Memory B cell (primary cell): ENCODE measurements at places on chromosomes 1 and 21.

- no peak for DNase-seq
Measured at GRCh38 chr1:42848823-42849537, 2.6 kb downstream of the ZNF691 start.

GRCh38 chr1:31689379-31689778 is 14.4 kb downstream of the COL16A1 start:
- no peak for DNase-seq

DNA sequence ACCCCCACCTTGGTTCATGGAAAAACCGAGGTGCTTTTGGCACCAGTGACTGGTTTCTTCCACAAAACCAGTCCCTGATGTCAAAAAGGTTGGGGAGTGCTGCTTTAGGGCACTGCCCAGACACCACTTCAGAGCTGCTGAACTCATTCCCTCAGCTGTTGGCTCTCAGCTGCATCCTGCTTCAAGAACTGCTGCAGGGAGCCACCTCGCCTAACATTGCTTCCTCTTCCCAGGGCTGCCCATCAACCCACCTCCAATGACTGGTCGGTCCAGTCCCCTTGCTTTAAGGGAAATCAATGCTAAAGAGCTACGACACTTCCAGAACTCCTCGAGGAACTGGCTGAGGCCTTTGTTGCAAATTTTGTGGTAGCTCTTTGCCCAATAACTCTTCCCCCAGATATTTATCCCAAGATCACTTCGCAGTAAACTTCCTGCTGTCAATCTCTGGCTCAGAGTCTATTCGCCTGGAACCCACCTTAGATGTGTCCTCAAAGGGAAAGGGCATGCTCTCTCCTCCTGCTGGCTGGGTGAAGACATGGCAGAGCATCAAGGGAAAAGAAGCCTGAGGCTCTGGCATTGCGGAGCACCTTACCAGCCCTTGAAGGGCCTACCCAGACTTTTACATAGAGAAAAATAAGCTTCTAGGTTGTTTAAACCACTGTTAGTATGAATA is 29.0 kb downstream of the C1orf52 start:
- no peak for DNase-seq

DNA sequence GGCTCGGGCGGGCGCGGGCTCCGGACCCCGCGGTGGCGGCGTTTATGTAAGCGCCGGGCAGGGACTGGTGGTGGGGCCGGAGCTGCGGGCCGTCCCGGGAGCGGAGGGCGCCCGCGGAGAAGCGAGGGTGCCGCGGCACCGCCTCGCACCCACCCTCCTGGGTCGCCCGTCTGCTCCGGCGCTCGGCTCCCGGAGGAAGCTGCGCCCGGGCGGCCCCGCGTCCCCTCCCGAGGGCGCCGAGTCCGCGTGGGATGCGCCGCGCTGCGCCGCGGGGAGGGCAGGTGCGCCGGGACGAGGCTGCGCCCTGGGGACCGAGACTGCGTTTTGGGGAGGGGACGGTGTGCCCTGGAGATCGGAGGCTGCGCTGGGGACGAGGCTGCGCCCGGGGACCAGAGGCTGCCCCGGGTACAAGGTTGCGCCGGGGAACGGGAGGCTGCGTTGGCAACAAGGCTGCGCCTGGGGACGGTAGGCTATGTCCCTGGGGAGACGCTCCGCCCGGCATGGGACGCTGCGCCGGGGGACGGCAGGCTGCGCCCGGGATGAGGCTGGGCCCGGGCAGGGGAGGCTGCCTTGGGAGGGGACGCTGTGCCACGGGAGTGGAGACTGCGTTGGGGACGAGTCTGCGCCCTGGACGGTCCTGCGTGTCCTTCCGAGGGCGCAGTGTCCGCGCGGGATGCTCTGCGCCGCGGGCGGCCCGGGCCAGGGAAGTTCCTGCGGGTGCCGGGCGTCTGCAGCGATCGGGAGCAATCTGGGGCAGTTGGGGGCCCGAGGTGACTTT is 627 bp downstream of the ADARB1 start:
- peak; percentile 42 for DNase-seq

- no peak for DNase-seq
Measured at GRCh38 chr1:6317098-6317760, 56.3 kb upstream of the GPR153 start.

DNA sequence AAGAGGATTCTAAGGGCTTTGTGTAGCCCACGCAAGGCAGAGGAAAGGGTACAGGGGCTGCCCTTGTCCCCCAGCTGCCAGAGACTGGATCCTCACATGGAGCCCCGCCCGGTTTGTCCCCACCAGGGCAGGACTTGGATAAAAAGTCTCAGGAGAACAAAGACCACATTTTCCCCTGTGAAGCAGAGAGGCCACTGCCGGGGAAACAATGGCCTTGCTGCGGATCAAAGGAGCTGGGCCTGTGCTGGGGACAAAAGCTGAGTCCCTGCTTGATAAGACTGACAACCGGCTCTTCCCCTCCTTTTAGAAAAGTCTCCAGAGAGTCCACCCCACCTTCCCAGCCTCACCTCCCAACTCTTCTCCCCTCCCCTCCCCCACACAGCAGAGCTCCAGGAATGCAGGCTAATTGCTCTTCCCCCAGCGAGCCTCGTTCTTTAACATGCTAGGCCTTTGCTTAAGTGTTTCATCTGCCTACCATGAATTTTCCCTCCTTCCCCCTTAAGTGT is 142.4 kb downstream of the PLPP3 start:
- no peak for DNase-seq

- no peak for DNase-seq
Measured at GRCh38 chr1:204530932-204531331, 14.7 kb downstream of the MDM4 start.

GRCh38 chr21:25507522-25507921 is 99.8 kb downstream of the MRPL39 start:
- no peak for DNase-seq
